ENCODE measurements at places on chromosomes 16 and 17.

DNA sequence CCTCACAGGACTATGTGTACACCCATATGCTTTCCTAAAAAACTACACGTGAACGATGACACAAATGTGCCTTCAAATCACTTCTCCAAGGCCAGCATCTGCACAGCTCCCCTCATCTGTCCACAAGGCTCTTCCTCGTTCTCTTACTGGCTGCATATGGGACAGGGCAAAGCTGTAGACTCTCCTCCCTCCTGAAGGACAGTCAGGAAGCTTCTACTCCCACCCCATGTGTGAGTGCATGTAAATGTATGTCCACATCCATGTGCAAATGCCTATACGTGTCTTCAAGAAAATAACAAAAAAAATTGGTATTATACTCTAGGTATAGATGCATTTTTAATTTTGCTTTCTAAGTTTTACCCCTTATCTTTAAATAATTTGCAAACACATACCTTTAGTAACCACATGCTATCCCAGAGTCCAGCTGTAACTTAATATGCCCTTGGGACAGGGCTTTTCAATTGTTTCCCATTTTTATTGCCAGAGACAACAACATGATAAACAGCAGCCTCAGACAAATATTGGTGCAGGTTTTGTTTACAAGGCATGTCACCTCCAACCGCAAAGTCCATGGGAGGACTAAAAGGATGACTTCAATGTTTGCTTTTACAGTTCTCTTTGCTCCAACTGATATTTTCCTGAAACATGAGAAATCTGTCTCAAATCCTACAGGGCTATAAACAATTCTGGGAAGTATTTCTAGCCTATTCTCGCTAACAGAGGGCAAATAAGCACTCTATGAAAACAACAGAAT lies 31.6 kb upstream of the FAAP100 start:
- DNase-seq: peak; percentile 47

DNA sequence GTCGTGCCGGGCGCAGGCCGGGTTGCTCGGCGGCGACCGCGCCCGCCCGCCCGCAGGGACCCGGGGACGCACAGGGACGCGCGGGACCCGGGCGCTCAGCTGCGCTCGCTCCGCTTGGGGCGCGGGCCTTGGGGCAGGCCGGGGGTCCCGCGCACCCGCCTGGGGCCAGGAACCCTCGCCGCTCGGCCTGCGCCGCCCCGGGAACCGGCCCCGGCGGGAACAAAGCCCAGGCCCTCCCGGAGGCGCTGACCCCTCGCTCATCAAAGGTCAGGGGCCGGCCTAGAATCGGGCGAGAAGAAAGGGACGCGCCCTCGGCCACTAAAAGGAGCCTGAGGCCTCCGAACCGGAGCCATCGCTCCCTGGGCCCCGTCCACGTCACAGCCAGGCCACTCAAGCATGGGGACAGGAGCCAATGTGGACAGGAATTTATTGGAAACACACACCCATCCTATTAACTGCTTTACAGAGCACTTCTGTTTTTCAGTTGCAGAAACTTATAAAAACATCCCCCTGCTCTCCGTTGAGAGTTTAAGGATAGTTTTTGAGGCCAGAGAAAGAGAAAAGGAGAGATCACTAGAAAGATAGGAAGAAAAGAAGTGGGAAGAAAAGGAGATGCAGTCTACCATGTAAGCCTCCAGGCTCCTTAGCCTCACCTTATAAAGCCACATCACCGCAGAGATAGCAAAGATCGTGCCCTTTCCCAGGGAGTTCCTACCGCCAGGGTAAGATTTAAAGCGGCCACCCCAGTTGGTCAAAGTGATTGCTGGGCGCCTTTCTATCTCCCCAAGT lies 558 bp upstream of the ZFHX3 start:
- no peak for DNase-seq

- DNase-seq: no peak
Measured at GRCh38 chr16:30567160-30567990, 4.1 kb downstream of the ZNF688 start.

- no peak for DNase-seq
Measured at GRCh38 chr17:81416612-81417011, 21.4 kb downstream of the BAHCC1 start.

DNA sequence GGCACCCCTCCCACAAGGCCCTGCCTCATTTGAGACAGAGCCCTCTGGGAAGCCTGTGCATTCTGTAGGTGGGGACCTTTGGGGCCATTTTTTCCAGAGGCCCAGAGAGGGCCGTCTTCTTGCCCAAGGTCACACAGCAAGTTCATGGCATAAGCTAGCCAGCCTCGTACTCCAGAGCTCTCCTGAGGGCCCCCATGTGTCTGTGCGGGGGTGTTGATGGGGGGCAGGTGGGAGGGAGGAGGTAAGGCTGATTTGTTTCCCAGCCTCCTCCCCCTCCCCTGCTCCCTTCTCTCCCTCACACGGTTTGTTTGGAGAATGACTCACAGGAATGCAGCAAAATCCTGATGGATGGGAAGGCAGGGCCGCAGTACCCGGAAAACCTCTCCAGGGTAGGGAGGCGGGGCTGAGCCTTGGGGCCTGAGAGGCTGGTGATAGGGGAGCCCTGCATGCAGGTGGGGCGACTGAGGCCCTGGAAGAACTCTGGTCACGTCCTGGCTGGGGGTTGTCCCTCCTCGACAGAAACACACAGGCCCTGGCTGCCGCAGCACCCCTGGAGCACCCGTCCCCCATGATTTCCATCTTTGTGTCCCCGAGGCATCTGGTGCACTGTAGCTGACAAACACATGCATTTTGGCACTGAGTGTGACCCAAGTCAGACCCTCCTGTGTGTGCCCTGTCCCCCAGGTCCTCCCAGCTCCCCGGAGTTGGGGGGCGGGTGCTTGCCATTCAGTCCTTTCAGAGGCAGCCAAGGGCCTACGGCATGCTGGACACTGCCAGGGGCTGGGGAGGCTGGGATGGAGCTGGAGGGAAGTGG lies 29.7 kb downstream of the RAI1 start:
- no peak for DNase-seq

GRCh38 chr17:48593840-48594537 lies 410 bp upstream of the HOXB5 start:
- DNase-seq: peak; percentile 82

GRCh38 chr17:78375401-78376151 lies 2.9 kb upstream of the PGS1 start:
- DNase-seq: no peak

- DNase-seq: no peak
Measured at GRCh38 chr16:50673496-50674275, 7.4 kb downstream of the SNX20 start.

GRCh38 chr17:78970834-78971755 lies 8.6 kb downstream of the LGALS3BP start:
- no peak for DNase-seq

- DNase-seq: no peak
Measured at GRCh38 chr17:50304781-50305404, 30.6 kb downstream of the TMEM92 start.

DNA sequence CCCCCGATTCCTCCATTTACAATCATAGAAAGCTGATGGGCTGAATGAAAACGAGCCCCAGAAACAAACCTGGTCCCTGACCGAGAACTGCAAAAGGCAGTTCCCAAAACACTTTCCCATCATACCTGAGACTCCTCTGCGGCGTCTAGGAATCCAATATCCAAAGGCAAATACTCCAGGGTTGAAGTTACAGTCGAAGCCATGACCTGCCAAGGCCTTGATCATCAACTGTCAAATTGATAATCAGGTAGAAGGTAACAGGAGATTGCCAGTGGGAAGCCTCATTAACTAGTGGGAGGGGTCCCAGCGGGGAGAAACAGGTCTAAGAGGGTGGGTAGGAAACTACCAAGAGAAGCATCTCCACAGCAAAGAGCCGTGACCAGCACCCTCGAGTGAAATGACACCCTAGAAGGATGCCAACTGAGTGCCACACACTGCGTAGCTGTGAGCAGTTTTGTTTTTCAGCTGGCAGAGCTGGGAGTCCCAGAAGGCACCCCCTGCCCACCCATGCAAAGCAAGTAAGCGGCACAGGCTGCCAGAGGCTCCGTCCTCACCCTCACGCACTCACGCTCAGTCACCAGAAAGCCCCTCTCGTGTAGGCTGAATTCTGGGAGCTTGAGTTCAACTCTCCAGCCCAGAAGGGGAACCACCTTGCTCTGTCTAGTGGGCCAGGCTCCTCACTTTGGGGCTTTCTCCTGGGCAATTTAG lies 146.1 kb downstream of the GAS7 start:
- no peak for DNase-seq

DNA sequence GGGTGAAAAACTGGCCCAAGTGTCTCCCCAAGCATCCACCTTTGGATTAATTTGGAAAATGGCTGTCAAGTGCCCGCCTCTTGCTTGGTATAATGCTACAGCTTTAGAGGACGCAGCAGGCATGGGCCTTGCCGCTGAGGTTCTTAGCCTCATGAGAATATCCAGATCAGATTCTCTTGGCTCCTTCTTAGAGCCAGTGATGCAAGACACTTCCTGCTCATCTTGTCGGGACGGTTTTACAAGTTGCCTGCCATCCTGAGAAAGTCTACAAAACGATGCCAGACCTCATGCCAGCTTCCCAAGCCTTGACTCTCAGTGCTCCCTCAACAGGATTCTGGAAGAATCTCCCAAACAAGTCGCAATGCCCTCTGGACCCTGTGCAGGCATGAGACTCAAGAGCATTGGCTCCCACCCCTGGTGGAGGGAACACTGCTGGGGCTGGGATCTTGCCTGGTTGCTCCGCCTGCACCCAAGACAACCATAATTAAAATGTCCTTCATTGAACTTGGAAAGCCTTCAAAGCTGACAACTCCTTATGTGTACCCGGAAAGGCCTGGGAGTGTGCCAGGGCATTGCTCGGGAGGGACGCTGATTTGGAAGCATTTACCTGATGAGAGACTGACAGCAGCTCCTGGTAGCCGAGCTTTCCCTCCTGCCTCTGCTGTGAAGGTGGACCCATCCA lies 25.8 kb upstream of the STH start:
- DNase-seq: no peak

DNA sequence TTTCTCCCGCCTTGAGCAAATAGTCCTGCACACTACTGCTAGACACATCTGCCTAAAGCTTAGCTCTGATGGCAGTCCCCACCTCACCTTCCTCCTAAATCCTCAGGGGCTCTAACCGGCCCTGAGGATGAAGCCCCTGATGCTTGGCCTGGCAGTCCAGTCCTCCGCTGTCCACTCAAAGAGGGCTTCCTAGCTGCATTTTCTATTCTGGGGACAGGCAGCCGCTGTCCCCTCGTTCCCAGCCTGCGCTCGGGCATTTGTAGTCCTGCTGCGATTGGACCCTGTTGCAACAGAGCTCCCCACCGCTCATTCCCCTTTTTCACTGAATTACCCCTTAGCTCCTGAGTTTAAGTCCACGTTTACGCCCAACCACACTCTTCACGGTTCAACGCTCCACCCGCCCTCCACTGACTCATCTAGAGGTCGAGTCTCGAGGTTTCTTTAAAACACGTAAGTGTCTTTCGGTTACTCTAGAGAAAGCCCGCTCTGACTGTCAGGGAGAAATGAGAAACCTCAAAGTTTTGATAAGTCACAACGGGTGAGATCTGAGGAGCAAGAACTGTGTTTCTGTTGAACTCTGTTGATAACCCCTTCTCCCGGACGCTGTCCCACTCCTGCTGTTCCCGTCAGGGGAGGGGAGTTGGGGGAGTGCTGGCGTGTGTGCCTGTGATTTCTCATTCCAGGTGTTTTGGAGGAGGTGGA lies 4.5 kb downstream of the CCR7 start:
- DNase-seq: no peak

- no peak for DNase-seq
Measured at GRCh38 chr16:72409423-72409822, 237.5 kb upstream of the PMFBP1 start.

- DNase-seq: peak; percentile 1
Measured at GRCh38 chr17:55641676-55642081, 81.0 kb downstream of the TMEM100 start.

GRCh38 chr16:4795181-4795827 lies at the start of gene SMIM22:
Gene SMIM22, plus strand, starts transcription at chr16:4795369. Its CDS starts 366 bp downstream, at chr16:4795735.
- peak; percentile 52 for DNase-seq

GRCh38 chr16:85908444-85908843 lies 9.5 kb downstream of the IRF8 start:
- no peak for DNase-seq

GRCh38 chr16:67885545-67885944 lies 860 bp downstream of the NRN1L start:
- DNase-seq: no peak

DNA sequence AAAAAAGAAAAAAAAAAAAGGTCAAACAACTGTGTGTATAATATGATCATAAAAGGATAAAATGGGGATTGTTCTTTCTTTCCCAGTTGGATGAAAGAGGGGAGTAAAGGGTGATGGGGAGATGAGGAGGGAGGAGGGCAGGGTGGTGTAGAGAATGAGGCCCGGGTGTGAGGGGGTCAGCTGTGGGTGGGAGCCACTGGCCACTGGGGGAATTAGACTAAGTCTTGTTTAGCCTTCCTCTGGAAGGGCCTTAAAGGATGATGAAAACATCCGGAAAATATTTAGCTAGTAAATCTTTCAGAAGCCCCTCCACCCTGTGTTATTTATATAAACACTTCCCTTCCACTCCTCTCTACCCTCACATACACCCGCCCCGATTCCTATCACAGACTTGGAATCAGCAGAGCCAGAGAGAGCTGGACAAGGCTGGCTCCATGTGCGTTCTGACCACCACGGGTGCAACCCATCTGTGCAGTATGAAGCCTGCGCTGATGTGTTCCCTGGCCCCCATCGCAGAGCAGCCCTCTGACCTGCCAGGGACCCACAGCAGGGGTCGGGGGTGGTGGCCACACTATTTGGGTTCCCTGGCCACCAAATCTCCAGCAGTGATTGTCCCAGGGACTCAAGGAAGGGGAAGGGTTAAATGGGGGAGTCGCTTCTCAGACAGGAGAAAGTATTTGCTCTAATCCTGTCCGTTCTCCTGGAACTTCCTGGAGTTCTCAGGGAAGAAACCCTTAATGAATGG lies 72.7 kb downstream of the GAS7 start:
- no peak for DNase-seq

- no peak for DNase-seq
Measured at GRCh38 chr16:85755929-85756768, 5.3 kb upstream of the C16orf74 start.

DNA sequence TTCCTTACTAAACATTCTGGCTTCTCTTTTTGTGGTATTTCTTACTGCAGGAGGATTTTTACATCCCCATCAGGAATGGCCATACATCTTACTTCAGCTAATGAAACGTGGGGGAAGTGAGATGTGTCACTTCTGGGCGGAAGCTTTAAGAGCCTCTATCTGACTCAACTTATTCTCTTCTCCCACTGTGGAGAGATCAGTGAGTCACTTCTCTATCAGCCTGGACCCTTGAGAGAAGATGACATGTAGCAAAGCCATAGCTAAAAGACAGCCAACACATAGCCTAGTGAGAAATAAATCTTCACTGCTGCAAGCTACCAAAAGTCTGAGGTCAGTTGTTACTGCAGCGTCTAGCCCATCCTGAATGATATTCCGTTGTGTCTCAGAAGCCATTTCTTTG lies 1066.7 kb upstream of the RBFOX1 start:
- DNase-seq: no peak
